Transverse colon (tissue), 4 donors: ENCODE measurements at places on chromosomes 13 and 19. TPM values are rescaled to one million over a fixed set of nuclear protein-coding genes. Genes with fewer than 3 reads are reported as not detected.

ANGPTL4 gene
- 2.3 TPM for total RNA-seq

FCER2 gene
- 10.1 TPM for total RNA-seq

NAXD gene
- total RNA-seq, result 12.9 TPM

LHFPL6 gene
- 6.4 TPM for total RNA-seq

IGFL3 gene
- not detected for total RNA-seq

BST2 gene
- 18.7 TPM for total RNA-seq

DNA sequence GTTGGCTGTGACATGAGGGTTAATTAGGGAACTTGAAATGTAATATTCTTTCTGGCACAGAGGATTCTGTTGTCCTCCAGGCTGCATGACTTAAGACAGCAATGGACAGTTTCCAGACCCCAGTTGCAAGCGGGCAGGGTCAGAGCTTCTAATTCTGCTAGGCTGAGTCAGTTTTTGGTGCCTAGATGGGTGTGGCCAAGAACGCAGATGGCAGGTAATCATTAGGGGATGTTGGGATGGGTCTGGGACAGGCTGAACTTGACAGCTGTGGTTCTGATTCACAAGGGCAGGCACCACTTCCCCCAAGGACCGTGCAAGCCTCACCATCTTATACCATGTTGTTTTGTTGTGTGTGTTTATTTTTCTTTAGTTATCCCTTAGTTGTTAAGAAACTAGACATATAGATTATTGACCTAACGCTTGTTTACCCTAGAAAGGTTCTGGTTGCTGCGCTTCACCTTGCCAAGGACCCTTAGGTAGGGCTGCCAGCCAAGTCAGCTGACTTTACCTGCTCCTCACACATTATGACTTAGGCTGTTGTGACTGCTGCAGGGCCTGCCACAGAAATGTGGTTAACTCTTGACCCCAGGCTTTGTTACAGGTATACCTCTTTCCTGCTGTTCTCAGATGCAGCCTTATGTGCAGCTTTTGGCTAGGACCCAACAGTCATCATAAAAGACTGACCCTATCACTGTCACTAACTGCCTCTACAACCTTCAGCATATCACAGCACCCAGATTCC lies 117.7 kb upstream of the KLF12 start:
- DNase-seq, result no peak
- H3K27ac ChIP-seq, result no peak overlapping the region
- no peaks in the 10 kb centered on the region for H3K36me3 ChIP-seq

DNA sequence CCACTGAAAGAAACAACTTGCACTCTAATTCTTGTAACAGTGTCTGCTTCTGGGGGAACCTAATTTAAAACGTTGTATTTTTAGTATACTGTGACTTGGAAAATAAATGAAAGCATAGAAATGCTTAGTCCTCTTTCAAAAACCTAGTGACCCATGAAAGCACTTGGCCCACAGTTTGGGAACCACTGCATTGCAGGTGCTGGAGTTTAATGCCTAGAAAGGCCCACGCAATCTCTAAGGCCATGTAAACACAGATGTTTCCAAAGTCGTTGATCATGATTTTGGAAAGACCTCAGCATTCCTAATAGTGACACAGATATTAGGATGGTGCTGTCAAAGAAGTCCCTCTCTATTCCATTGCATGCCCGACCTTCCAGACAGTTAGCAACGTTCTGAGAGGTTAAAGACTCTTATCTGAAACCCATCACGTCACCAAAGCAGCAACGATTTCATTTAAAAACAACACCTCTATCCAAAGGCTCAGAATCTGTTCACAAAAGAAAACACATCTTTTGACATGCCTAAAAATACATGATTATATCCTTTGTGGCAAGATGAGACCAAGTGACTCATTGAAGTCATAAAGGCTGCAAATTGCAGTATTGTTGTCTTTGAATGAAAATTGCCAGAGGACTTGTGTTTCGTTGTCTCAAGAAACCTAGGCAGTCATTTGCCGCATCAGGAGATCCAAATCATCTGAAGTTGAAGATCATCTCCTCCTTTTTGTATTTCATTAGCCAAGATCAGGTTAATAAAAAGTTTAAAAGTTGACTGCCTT lies 328.0 kb upstream of the ZNF507 start:
- no peak overlapping the region for H3K4me3 ChIP-seq
- H3K27me3 ChIP-seq, result no peaks in the 10 kb centered on the region
- DNase-seq, result no peak
- H3K4me1 ChIP-seq, result peaks cover 10% of the 10 kb centered on the region
- H3K27ac ChIP-seq, result peak overlapping the region; percentile 13

GRCh38 chr19:5243878-5244277 lies 96.7 kb downstream of the PTPRS start:
- no peak for DNase-seq
- H3K27me3 ChIP-seq, result no peaks in the 10 kb centered on the region
- H3K27ac ChIP-seq, result no peak overlapping the region
- no peaks in the 10 kb centered on the region for H3K4me1 ChIP-seq

DNA sequence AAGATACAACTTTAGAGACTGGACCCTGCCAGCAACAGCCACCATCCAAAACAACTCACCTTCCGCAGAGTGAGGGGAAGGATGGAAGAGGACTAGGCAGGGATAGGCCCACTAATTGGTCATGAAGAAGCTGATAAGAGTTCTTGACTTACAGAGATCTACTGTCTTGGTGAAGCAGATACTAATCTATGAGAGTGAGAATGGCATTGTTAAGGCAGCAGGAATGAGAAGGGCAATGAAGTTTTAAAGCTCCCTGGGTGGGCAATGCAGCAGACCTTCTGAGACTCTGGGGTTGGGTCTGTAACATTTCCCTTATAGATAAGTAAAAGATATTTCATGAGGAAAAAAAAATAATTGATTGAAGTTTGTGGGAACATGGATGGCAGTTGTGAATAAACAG lies 63.7 kb downstream of the KLF12 start:
- no peaks in the 10 kb centered on the region for H3K36me3 ChIP-seq
- no peak for DNase-seq
- H3K4me3 ChIP-seq, result no peak overlapping the region
- no peak overlapping the region for H3K27ac ChIP-seq

DNA sequence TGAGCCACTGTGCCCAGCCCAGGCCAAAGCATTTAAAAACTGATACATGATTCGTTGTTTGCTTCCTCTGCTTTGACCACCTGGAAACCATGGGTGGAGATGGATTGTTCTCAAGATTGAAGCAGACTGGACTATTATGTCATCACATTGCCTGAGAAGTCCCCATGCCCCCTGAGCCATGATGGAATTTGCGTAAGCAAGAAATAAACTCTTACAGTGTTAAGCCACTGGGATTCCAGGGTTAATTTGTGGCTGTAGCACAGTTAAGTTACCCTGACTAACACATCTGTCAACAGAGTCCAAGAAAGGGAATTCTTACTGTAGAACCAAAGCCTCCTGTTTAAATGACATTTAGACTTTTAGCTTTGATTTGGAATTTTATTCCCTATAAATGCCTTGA lies 19.4 kb upstream of the DHRS12 start:
- no peaks in the 10 kb centered on the region for H3K4me1 ChIP-seq
- H3K27ac ChIP-seq, result no peak overlapping the region
- no peaks in the 10 kb centered on the region for H3K27me3 ChIP-seq
- no peak overlapping the region for H3K4me3 ChIP-seq
- DNase-seq, result no peak

DNA sequence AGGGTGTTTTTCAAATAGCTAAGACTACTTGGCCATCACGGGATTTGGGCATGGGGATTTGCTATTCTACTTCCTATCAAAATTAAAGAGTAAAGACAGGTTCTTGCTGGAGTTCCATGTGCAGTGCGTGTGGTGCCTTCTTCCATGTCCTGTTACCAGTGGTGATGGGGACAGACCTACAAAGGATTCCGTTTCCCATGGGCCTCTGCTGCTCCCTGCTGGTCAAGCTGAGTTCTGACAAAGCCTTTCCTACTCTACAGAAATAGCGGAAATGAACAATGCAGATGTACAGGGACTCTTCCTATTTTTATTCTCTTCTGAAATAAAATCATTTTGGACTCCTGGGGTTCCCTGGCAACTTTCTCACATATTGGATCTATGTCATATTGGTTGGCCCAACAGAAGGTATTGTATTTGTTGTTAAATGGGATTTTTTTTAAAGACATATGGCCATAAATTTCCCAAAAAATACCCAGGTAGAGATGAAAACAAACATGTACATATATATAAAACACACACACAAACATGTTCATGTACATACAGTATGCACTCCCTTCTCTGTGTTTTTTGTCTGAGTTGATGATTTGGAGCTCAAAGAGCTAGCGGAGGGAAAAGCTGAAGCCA lies 90.5 kb upstream of the SLC15A1 start:
- H3K27ac ChIP-seq, result no peak overlapping the region
- no peaks in the 10 kb centered on the region for H3K36me3 ChIP-seq
- H3K27me3 ChIP-seq, result no peaks in the 10 kb centered on the region
- peak; percentile 73 for DNase-seq
- no peaks in the 10 kb centered on the region for H3K4me1 ChIP-seq

- no peaks in the 10 kb centered on the region for H3K27me3 ChIP-seq
- H3K27ac ChIP-seq, result no peak overlapping the region
- no peak overlapping the region for H3K4me3 ChIP-seq
- no peak for DNase-seq
These were observed 8.3 kb downstream of the ZNF135 start for GRCh38 chr19:58067240-58067912.

GRCh38 chr13:40694426-40694825 lies 28.0 kb upstream of the FOXO1 start:
- H3K27me3 ChIP-seq, result no peaks in the 10 kb centered on the region
- H3K36me3 ChIP-seq, result no peaks in the 10 kb centered on the region
- DNase-seq, result no peak
- no peaks in the 10 kb centered on the region for H3K4me1 ChIP-seq
- H3K4me3 ChIP-seq, result no peak overlapping the region

GRCh38 chr13:89432997-89433396 lies 1761.8 kb downstream of the SLITRK5 start:
- DNase-seq, result no peak
- H3K27ac ChIP-seq, result no peak overlapping the region
- H3K36me3 ChIP-seq, result no peaks in the 10 kb centered on the region

GRCh38 chr13:33199289-33199850 lies 86.2 kb downstream of the STARD13 start:
- no peak overlapping the region for H3K4me3 ChIP-seq
- H3K4me1 ChIP-seq, result peaks cover 24% of the 10 kb centered on the region
- no peaks in the 10 kb centered on the region for H3K27me3 ChIP-seq
- no peaks in the 10 kb centered on the region for H3K36me3 ChIP-seq
- H3K27ac ChIP-seq, result peak overlapping the region; percentile 73

DNA sequence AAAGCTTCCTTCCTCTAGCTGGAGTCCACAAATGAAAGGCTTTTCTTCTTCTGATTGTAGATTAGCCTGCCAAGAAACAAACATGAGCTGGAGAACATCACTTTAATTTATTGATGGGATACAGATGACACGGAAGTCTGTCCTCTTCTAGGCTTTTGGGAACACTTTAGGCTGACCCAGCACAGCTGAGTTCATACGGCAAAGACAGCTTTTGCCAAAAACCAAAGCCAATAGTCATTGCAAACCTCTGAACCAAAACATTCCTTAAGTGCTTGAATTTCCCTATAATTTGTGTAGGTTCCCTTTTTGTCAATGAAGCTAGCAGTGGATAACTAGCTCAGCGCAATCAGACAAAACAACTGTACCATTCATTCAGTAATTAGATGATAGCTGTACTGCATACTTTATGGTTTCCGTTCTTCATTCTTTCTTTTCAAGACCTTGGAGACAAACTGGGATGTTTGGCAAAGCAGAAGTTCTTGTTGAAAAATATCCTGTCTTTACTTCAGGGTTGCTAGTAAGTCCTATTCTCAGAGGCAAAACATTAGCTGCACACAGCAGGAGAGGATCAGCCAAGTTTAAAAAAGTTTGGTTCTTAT lies 95.7 kb upstream of the SPRY2 start:
- peak overlapping the region; percentile 65 for H3K27ac ChIP-seq
- no peak for DNase-seq
- no peaks in the 10 kb centered on the region for H3K27me3 ChIP-seq

DNA sequence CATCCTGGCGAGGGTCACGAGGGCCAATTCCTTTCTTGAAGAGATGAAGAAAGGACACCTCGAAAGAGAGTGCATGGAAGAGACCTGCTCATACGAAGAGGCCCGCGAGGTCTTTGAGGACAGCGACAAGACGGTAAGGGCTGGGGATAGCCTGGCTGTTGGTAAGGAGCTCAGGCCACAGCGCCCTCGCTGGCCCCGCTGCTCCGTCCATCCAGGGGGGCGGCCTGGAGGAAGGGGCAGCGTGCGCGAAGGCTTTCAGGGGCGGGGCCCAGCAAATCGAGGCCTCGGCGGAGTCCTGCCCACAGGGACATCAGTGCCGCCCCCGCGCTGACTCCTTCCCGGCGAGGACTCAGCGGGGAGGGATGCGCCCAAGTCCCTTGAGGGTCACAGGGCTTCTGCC lies 6.9 kb downstream of the F10 start:
- H3K36me3 ChIP-seq, result no peaks in the 10 kb centered on the region
- no peak for DNase-seq
- H3K4me1 ChIP-seq, result no peaks in the 10 kb centered on the region
- H3K4me3 ChIP-seq, result no peak overlapping the region

GRCh38 chr13:23728807-23729206 lies 158.6 kb downstream of the TNFRSF19 start:
- H3K27ac ChIP-seq, result no peak overlapping the region
- H3K4me3 ChIP-seq, result no peak overlapping the region
- H3K36me3 ChIP-seq, result no peaks in the 10 kb centered on the region

DNA sequence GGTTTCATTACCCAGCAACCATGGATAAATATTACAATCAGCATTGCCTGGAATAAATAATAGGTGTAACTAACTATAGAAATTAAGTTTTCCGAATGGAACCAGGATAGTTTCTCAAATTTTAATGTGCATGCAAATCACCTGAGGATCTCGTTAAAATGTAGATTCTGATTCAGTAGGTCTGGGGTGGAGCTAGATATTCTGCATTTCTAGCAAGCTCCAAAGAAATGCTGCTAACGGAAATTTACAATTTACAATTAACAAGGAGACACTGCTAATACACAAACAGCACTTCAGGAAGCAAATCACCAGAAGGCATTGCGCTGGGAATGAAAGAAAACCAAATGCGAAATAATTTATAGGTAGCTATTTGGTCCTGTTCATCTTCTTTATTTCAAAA lies 597.5 kb upstream of the KLF12 start:
- H3K27me3 ChIP-seq, result no peaks in the 10 kb centered on the region
- H3K4me1 ChIP-seq, result no peaks in the 10 kb centered on the region
- H3K27ac ChIP-seq, result no peak overlapping the region
- no peak overlapping the region for H3K4me3 ChIP-seq
- no peak for DNase-seq

- H3K4me1 ChIP-seq, result peaks cover 9% of the 10 kb centered on the region
- no peak overlapping the region for H3K4me3 ChIP-seq
- H3K36me3 ChIP-seq, result peaks cover 5% of the 10 kb centered on the region
- no peaks in the 10 kb centered on the region for H3K27me3 ChIP-seq
- DNase-seq, result no peak
- no peak overlapping the region for H3K27ac ChIP-seq
These were observed 19.6 kb downstream of the CCDC8 start for GRCh38 chr19:46393456-46394401.

- H3K4me3 ChIP-seq, result peak overlapping the region; percentile 87
- no peak for DNase-seq
- peaks cover 39% of the 10 kb centered on the region for H3K4me1 ChIP-seq
- no peaks in the 10 kb centered on the region for H3K36me3 ChIP-seq
- no peaks in the 10 kb centered on the region for H3K27me3 ChIP-seq
- H3K27ac ChIP-seq, result peak overlapping the region; percentile 83
These were observed 734 bp upstream of the TRMT1 start for GRCh38 chr19:13117176-13117771.

- H3K4me1 ChIP-seq, result no peaks in the 10 kb centered on the region
- H3K27ac ChIP-seq, result no peak overlapping the region
- DNase-seq, result no peak
These were observed 193.8 kb upstream of the OBI1 start for GRCh38 chr13:78852709-78853108.

GRCh38 chr13:73223372-73223781 lies 164.6 kb downstream of the KLF5 start:
- no peaks in the 10 kb centered on the region for H3K27me3 ChIP-seq
- no peaks in the 10 kb centered on the region for H3K4me1 ChIP-seq
- no peak overlapping the region for H3K4me3 ChIP-seq
- H3K36me3 ChIP-seq, result no peaks in the 10 kb centered on the region
- no peak overlapping the region for H3K27ac ChIP-seq
- DNase-seq, result no peak
